ENCODE measurements at places on chromosomes 12 and 14. TPM values are rescaled to one million over a fixed set of nuclear protein-coding genes. Genes with fewer than 3 reads are reported as not detected.
A peak's percentile ranks its signal among the peaks of the same experiment; 100 is the strongest.

INSM2 gene
- total RNA-seq, result not detected

TC2N gene
- 16.7 TPM for total RNA-seq

PZP gene
- total RNA-seq, result not detected

BEGAIN gene
- 6.6 TPM for total RNA-seq

MSI1 gene
- 0.60 TPM for total RNA-seq

KRT7 gene
- total RNA-seq, result 6.5 TPM

PPP2R5E gene
- 42.8 TPM for total RNA-seq

SMOC1 gene
- total RNA-seq, result not detected

TSHR gene
- not detected for total RNA-seq

CGRRF1 gene
- 11.5 TPM for total RNA-seq

DDX55 gene
- 56.7 TPM for total RNA-seq

- no peak for DNase-seq
- no peak overlapping the region for H3K4me3 ChIP-seq
- no peak overlapping the region for H3K27ac ChIP-seq
- H3K27me3 ChIP-seq, result no peaks in the 10 kb centered on the region
Observed at GRCh38 chr14:80754696-80755095, 186.8 kb downstream of the CEP128 start.

- no peak for DNase-seq
- no peak overlapping the region for H3K27ac ChIP-seq
- no peak overlapping the region for H3K4me3 ChIP-seq
- peaks cover 7% of the 10 kb centered on the region for H3K36me3 ChIP-seq
- no peaks in the 10 kb centered on the region for H3K4me1 ChIP-seq
Observed at GRCh38 chr12:109523071-109523470, 45.6 kb downstream of the UBE3B start.

GRCh38 chr14:96274543-96274942, 18.5 kb downstream of the BDKRB1 start:
- peaks cover 4% of the 10 kb centered on the region for H3K36me3 ChIP-seq
- H3K27ac ChIP-seq, result no peak overlapping the region
- no peaks in the 10 kb centered on the region for H3K27me3 ChIP-seq
- no peak for DNase-seq
- H3K4me1 ChIP-seq, result peaks cover 3% of the 10 kb centered on the region
- H3K4me3 ChIP-seq, result no peak overlapping the region

GRCh38 chr12:95918194-95918993, 24.0 kb downstream of the CCDC38 start:
- no peaks in the 10 kb centered on the region for H3K4me1 ChIP-seq
- H3K4me3 ChIP-seq, result no peak overlapping the region
- peak; percentile 33 for DNase-seq
- peaks cover 8% of the 10 kb centered on the region for H3K27me3 ChIP-seq

DNA sequence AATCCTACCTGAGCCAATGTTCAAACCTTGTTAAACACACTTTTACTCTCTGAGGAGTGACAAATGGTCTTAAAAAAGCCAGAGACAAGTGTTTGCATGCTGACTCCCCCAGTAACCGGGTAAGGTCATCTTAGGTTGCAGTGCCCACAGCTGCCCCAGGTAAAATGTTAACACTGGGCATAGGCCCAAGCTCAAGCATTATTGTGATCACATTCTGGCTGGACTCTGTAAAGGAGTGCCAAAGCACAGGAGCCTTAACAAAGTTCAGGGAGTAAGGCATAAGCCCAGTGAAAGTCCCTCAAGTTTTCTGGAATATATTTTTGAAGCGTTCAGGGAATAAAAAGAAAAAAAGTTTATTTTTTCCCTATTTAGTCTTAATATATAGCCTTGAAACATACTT, 8.6 kb downstream of the EDDM3A start:
- H3K36me3 ChIP-seq, result no peaks in the 10 kb centered on the region
- no peak overlapping the region for H3K27ac ChIP-seq
- H3K4me1 ChIP-seq, result no peaks in the 10 kb centered on the region
- no peaks in the 10 kb centered on the region for H3K27me3 ChIP-seq
- H3K4me3 ChIP-seq, result no peak overlapping the region
- DNase-seq, result no peak

- H3K4me3 ChIP-seq, result no peak overlapping the region
- H3K27me3 ChIP-seq, result peaks cover 34% of the 10 kb centered on the region
- DNase-seq, result no peak
- H3K27ac ChIP-seq, result no peak overlapping the region
- H3K4me1 ChIP-seq, result no peaks in the 10 kb centered on the region
- H3K36me3 ChIP-seq, result peaks cover 2% of the 10 kb centered on the region
Observed at GRCh38 chr12:113764661-113765060, 201.5 kb downstream of the RBM19 start.

DNA sequence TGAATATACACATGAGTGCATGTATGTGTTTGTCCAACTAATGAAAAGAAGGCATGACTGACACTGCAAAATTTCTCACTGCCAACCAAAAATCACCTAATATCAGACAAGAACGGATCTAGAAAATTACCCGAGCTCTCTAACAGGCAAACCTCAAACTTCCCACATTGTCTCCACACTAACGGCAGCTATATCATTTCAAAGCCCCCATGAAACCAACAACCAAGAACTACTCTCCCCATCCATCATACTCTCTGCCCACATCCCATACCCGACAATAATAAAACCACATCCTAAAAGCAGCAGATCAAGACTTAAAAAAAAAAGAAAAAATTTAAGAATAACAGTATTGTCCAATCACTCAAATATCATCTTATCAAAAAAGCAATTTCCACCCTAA, 227.1 kb downstream of the CEP128 start:
- no peaks in the 10 kb centered on the region for H3K36me3 ChIP-seq
- DNase-seq, result no peak
- H3K4me1 ChIP-seq, result peaks cover 6% of the 10 kb centered on the region
- no peak overlapping the region for H3K27ac ChIP-seq
- no peaks in the 10 kb centered on the region for H3K27me3 ChIP-seq
- H3K4me3 ChIP-seq, result no peak overlapping the region

DNA sequence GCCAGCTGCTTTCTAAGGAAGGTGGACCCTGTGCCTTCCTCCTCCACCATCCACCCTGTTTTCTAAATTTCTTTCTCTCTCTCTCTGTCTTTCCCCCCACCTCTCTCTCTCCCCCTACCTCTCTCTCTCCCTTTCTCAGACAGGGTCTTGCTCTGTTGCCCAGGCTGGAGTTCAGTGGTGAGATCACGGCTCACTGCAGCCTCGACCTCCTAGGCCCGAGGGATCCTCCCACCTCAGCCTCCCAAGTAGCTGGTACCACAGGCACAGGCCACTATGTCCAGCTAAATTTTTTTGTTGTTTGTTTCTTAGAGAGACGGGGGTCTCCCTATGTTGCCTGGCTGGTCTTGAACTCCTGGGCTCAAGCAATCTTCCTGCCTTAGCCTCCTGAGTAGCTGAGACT, 59.8 kb upstream of the STON2 start:
- no peak overlapping the region for H3K4me3 ChIP-seq
- H3K4me1 ChIP-seq, result peaks cover 9% of the 10 kb centered on the region
- H3K27ac ChIP-seq, result no peak overlapping the region
- no peaks in the 10 kb centered on the region for H3K36me3 ChIP-seq

DNA sequence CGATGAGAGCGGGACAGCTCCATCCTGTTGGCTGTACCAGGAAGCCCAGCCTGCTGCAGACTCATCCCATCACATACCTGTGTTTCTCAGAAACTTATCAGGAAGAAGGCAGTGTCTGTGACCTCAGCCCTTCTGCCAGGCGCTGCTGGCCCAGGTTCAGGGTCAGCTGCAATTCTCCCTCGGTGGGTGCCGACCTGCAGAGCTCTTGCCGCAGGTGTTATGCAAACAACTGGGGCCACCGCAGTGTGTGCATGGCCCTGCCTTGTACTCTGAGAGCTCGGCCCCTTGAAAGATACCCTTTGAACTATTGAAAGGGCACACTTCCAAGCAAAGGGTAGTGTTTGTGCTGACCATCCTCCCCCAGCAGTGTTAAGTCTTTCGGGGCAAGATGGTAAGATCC, 322.2 kb upstream of the DIO3 start:
- no peak overlapping the region for H3K4me3 ChIP-seq
- DNase-seq, result no peak
- no peaks in the 10 kb centered on the region for H3K4me1 ChIP-seq
- H3K27ac ChIP-seq, result no peak overlapping the region
- H3K27me3 ChIP-seq, result peaks cover 23% of the 10 kb centered on the region

- no peaks in the 10 kb centered on the region for H3K4me1 ChIP-seq
- H3K36me3 ChIP-seq, result peaks cover 2% of the 10 kb centered on the region
- no peaks in the 10 kb centered on the region for H3K27me3 ChIP-seq
- no peak overlapping the region for H3K27ac ChIP-seq
- DNase-seq, result no peak
- H3K4me3 ChIP-seq, result no peak overlapping the region
Observed at GRCh38 chr12:91954326-91954725, 191.3 kb downstream of the BTG1 start.

GRCh38 chr14:65972346-65972870, 513.8 kb upstream of the CCDC196 start:
- no peak overlapping the region for H3K4me3 ChIP-seq
- no peak overlapping the region for H3K27ac ChIP-seq
- no peaks in the 10 kb centered on the region for H3K27me3 ChIP-seq

DNA sequence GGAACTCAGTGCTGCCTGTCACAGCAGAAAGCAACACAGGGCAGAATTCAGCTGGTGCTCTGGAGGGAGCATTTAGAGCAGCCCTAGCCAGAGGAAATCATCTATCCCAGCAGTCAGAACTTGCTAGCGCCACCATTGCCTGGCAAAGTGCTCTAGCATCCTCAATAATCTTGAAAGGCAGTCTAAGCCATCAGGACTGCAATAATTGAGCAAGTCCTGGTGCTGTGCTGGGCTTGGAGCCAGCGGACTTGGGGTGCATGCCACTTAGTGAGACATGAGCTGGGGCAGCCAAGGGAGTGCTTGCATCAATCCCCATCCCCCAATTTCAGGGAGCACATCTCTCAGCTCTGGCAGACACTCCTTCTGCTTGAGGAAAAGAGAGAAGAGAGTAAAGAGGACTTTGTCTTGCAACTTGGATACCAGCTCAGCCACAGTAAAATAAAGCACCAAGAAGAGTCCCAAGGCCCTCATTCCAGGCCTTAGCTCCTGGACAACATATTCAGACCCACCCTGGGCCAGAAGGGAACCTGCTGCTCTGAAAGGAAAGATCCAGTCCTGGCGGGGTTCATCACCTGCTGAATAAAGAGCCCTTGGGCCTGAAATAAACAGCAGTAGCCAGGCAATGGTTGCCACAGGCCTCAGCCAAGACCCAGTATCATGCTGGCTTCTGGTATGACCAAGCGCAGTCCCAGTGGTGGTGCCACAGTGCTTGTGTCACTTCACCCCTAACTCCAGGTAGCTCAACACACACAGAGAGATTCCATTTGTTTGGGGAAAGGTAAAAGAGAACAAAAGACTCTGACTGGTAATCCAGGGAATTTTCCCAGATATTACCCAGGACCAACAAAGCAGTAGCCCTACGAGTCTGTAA, 44.5 kb upstream of the ZDHHC17 start:
- H3K4me3 ChIP-seq, result no peak overlapping the region
- no peak overlapping the region for H3K27ac ChIP-seq
- H3K36me3 ChIP-seq, result no peaks in the 10 kb centered on the region
- H3K4me1 ChIP-seq, result no peaks in the 10 kb centered on the region

DNA sequence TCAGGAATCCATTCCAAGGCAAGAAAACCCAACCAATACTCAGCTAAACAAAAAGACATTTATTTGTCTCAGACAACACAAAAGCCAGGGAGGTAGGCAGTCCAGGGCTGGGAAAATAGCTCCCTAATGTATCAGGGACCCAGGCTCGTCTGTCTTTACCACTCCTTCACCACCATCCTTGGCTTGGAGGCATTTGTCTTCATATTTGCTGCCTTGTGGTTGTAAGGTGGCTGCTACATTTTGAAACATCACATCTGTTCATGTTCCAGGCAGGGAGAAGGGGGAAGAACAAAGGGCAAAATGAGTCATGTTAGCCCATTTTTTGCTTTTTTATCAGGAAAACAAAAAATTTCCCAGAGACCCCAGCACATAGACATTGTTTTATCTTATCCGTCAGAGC, 44.8 kb upstream of the PCED1B start:
- H3K27me3 ChIP-seq, result no peaks in the 10 kb centered on the region
- H3K4me1 ChIP-seq, result peaks cover 37% of the 10 kb centered on the region
- no peaks in the 10 kb centered on the region for H3K36me3 ChIP-seq
- H3K27ac ChIP-seq, result no peak overlapping the region
- H3K4me3 ChIP-seq, result no peak overlapping the region
- DNase-seq, result no peak

- no peak for DNase-seq
- H3K27me3 ChIP-seq, result peaks cover 52% of the 10 kb centered on the region
- no peaks in the 10 kb centered on the region for H3K36me3 ChIP-seq
- H3K27ac ChIP-seq, result no peak overlapping the region
Observed at GRCh38 chr14:93645200-93645599, 143.1 kb downstream of the PRIMA1 start.

GRCh38 chr14:99850709-99851108, 57.5 kb downstream of the EML1 start:
- no peaks in the 10 kb centered on the region for H3K4me1 ChIP-seq
- H3K36me3 ChIP-seq, result no peaks in the 10 kb centered on the region
- H3K4me3 ChIP-seq, result no peak overlapping the region

DNA sequence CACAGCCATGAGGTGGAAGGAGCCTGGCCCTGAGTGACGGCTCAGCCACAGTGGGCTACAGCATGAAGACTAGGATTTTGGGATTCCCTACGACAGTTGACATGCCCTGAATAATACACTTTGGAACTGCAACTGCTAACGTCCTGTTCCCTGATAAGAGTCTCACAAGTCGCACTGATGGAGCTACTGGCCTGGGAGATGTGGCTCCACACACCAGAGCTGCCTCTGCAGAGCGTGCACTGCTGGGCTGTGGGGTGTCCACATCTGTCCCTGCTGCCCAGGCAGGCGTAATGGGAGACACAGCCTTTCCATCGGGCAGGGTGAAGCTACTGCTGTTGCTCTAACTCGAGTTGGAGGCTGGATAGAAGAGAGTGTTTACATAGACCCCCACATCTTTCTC, 42.7 kb upstream of the RASSF3 start:
- H3K4me1 ChIP-seq, result peaks cover 19% of the 10 kb centered on the region
- H3K36me3 ChIP-seq, result no peaks in the 10 kb centered on the region
- no peak overlapping the region for H3K27ac ChIP-seq
- no peaks in the 10 kb centered on the region for H3K27me3 ChIP-seq

DNA sequence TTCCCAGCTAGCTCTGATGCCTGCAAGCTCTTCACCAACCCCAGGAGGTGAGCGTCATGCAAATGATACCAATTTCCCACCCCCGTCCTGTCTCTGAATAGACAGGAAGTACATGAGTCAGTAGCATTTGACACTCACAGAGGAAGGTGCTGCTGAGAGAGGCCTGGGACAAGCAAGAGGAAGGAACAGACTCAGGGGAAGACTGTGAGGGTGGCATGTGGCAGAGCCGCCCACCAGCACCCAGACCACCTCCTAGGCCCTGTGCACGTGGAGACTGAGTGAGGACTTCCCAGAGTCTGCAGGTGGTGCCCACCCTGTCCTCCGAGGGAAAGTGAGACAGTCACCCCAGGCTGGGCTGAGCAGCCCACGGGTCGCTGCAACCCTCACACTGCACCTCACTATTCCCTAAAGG, 199.5 kb upstream of the SFSWAP start:
- no peak overlapping the region for H3K4me3 ChIP-seq
- no peaks in the 10 kb centered on the region for H3K27me3 ChIP-seq
- peak overlapping the region; percentile 65 for H3K27ac ChIP-seq

GRCh38 chr12:118982984-118983761, 1.8 kb downstream of the SRRM4 start:
- no peaks in the 10 kb centered on the region for H3K4me1 ChIP-seq
- H3K27me3 ChIP-seq, result peaks cover 61% of the 10 kb centered on the region
- H3K4me3 ChIP-seq, result no peak overlapping the region
- H3K27ac ChIP-seq, result no peak overlapping the region
- no peaks in the 10 kb centered on the region for H3K36me3 ChIP-seq
- DNase-seq, result no peak
